ENCODE measurements at places on chromosomes 13 and 19. TPM values are rescaled to one million over a fixed set of nuclear protein-coding genes. Genes with fewer than 3 reads are reported as not detected.

The ARL11 gene
- polyA plus RNA-seq = 0.27 TPM

The ADGRE2 gene
- polyA plus RNA-seq = 0.50 TPM

The ZSCAN4 gene
- polyA plus RNA-seq = not detected

The CEBPA gene
- 4.7 TPM for polyA plus RNA-seq

The APOC4 gene
- not detected for polyA plus RNA-seq

The PGLYRP2 gene
- polyA plus RNA-seq = not detected

The SIGLEC12 gene
- 0.13 TPM for polyA plus RNA-seq

The DACH1 gene
- 9.3 TPM for polyA plus RNA-seq

The ATP4A gene
- not detected for polyA plus RNA-seq

The CLEC11A gene
- polyA plus RNA-seq = 20.8 TPM

The ZFP14 gene
- polyA plus RNA-seq = 6.0 TPM

The PRKCG gene
- 0.30 TPM for polyA plus RNA-seq

The MAG gene
- 0.49 TPM for polyA plus RNA-seq

The NMRK2 gene
- polyA plus RNA-seq = 275 TPM

The SLC25A15 gene
- polyA plus RNA-seq = 13.7 TPM

The PSG7 gene
- not detected for polyA plus RNA-seq

The KLHL1 gene
- not detected for polyA plus RNA-seq

The TNFSF11 gene
- 0.10 TPM for polyA plus RNA-seq

The DIAPH3 gene
- polyA plus RNA-seq = 7.0 TPM

The GDF15 gene
- polyA plus RNA-seq = 0.50 TPM

The WASF3 gene
- polyA plus RNA-seq = 12.4 TPM

The CFAP97D2 gene
- not detected for polyA plus RNA-seq

The COMP gene
- polyA plus RNA-seq = 22.5 TPM

The RYR1 gene
- polyA plus RNA-seq = 522 TPM

The PLVAP gene
- polyA plus RNA-seq = 57.3 TPM

The SLC1A6 gene
- polyA plus RNA-seq = 0.15 TPM

The KLK14 gene
- not detected for polyA plus RNA-seq

The ZNF726 gene
- polyA plus RNA-seq = 3.5 TPM

The B3GLCT gene
- 38.4 TPM for polyA plus RNA-seq

The NKPD1 gene
- polyA plus RNA-seq = 0.16 TPM

The XRCC1 gene
- polyA plus RNA-seq = 26.3 TPM

The ZNF765 gene
- polyA plus RNA-seq = 10.7 TPM

The ILF3 gene
- 126 TPM for polyA plus RNA-seq

The KIR2DL3 gene
- not detected for polyA plus RNA-seq

The HSD17B14 gene
- polyA plus RNA-seq = 4.5 TPM
